AG04449 (cell line): ENCODE measurements at places on chromosomes 5 and 9.

DNA sequence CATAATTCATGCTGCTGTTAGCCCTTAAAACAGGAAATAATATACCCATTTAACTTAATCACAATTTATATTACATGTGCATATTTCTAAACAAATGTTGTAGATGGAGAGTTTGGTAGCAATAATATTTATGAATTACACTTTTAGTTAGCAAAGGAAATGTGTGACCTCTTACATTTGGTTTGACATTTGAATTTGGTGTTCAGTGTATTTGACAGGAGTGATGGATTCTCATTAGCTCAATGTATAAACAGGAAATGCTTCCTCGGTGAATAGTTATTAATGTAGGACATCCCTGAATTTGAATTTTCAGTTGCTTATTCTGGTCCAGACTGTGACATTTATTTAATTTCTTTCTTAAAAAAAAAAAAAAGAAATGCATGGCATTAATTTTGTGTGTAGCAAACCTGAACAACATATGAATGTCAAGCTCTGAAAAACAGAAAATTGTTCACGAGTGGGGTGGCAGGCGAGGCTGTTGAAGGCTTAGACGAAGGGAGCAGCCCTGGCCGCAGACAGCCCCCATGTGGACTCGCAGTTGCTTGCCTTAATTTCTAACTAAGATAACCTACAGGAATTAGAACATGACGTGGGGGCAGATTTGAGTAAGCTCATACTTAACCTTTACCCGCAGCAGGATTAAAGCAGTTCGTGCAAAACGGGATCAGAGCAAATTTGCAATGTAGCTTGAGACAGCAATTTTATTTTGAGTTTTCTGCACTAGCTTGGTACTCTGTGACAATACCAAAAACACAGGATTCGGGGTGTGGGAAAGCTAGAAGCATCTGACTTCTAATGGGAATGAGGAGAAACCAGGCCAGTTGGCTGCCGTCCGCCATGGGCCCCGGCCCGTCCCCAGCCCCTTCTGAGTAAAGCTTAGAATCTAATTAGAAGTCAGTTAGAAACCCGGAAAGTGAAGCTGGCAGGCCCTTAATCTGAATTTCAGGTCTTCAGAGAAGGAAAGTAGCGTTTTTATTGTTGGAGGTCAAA, 134.3 kb downstream of the MACROH2A1 start:
- no peak for DNase-seq

- DNase-seq: no peak
Measured at GRCh38 chr9:121489344-121489743, 10.3 kb downstream of the GGTA1 start.

- DNase-seq: peak; percentile 84
Measured at GRCh38 chr5:83568186-83568585, 96.6 kb downstream of the VCAN start.

DNA sequence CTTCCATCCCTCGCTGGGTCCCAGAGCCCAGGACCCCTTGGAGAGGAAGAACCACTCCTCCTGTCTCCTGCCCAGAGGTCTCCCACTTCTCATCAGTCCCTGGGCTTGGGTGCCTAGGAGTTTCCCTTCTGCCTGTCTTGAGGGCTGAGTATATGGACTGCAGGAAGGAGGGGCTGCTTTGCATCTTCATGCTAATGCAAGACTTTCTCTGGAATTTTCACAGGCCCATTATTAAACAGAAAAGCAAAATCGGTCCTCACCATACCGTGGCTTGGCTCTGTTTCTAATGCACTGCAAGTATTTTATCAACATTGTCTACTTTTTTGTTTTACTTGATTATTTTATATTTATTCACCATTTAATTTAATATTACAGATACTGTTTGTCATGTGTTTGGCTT, 34.5 kb downstream of the TRIO start:
- DNase-seq: no peak
